ENCODE measurements at places on chromosomes 4 and X.

DNA sequence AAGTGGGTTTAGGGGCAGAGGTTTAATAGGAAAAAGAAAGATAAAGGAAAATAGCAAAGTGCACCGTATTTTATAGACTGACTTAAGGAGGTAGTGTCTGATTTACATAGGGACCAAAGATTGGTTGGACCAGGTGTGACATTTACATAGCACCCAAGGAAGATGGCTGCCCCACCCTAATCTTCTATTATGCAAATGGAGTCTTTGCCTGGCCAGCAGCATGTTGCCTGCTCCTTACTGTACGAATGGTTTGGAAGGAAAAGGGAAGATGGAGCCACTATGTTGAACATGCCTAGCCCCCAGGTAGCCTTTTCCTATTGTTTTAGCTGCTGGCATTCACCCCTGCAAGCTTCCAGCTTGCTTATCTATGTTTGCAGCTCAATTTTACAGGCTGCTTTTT is 146.2 kb upstream of the PDE5A start:
- DNase-seq, result no peak

- DNase-seq, result no peak
Observed at GRCh38 chr4:72424006-72424405, 145.0 kb downstream of the ADAMTS3 start.

GRCh38 chr4:88162626-88163025 is 4.2 kb upstream of the ABCG2 start:
- DNase-seq, result peak; percentile 7

DNA sequence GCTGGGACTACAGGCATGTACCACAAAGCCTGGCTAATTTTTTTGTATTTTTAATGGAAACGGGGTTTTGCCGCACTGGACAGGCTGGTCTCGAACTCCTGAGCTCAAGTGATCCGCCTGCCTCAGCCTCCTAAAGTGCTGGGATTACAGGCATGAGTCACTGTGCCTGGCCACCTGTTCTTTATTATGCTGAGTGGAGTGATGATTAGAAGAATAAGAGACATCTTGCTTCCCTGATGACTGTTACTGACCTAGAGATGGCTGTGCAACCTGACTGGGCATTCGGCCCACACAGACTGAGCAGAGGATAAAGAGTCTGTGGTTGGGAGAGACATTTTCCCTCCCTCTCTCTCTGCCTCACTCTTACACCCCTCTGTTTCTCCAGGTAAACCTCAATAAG is 56.7 kb downstream of the SPINK2 start:
- DNase-seq, result peak; percentile 22

- DNase-seq, result no peak
Observed at GRCh38 chr4:55364691-55365344, 18.8 kb downstream of the SRD5A3 start.

GRCh38 chr4:19650903-19651864 is 600.5 kb upstream of the SLIT2 start:
- no peak for DNase-seq

DNA sequence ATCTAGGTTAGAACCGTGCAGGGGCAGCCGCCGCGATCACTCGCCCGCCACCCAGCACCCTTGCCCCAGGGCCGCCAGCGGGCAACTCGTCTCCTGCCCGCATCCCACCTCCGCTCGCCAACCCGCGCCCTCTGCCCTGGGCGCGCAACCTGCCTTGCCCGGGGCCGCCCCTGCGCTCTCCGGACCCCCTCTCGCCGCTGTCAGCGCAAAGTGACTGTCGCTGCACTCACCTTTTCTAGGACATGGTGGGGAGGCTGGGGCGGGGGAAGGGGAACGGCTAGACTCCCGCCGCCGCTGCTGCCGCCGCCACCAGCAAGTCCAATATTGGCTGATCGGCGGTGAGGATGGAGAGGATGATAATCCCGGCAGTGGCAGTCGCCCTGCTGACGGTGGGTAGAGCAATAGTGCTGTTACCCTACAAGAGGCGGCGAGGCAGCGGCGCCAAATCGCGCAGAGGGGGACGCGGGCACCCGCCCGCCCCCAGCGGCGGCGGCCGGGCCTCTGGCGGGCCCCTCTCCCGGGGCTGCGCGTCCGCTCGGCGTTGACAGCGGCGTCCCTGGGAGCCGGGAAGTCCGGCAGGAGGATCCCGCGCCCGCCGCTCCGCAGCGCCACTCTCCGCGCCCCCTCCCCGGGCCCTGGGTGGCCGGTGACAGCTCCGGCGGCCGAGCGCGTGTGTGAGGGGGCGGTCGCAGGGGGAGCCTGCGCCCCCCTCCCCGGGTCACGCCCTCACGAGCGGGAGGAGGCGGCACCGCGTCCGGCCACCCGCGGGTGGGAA is 2.3 kb upstream of the NR3C2 start:
- DNase-seq, result peak; percentile 39

- DNase-seq, result no peak
Observed at GRCh38 chr4:68738036-68738435, 67.6 kb upstream of the UGT2B15 start.

- peak; percentile 33 for DNase-seq
Observed at GRCh38 chr4:154643493-154643892, 31.0 kb upstream of the FGG start.

DNA sequence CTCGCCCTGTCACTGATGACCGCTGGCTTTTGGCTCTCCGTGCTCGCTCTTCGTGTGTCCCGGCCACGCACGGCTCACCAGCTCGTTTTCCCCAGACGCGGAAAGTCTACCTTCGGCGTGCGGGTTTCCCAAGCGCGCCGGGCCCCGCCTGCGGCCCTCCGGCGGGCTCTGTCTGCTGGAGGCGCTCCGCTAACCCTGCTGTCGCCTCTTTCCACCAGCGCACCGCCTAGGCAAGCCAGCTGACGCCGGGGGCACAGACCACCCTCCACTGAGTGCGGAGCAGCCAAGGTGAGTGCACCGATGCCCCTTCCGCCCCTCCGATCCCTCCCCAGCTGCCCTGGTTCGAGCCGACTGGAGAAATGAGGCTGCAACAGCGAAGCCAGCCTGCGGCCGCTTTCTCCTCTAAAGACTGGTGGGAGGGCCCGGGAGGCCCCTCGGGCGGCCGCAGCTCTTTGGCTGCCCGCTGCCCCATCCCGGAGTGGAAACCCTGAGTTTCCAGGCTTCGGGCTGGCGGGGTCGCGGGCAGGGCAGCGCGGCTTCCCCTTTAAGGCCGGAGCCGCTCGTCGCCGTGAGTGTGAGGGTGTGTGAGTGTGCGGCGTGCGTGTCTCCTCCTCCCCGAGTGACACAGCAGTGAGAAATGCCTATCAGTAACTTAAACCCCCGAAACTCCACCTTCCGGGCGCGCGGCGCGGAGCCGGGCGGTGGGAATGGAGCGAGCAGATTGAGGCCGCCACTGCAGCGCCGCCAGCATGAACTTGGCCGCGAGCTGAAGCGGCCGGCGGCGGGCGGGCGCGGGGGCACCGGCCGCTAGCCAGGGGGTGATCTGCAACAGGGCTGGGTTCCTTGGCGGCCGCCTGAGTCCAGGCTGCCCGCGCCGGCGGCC is at the start of gene MAMLD1:
Gene MAMLD1, plus strand, starts transcription at position 719 of the 883 bp plus-strand sequence. CDS start 82,200 bp downstream, outside the sequence.
- peak; percentile 85 for DNase-seq

DNA sequence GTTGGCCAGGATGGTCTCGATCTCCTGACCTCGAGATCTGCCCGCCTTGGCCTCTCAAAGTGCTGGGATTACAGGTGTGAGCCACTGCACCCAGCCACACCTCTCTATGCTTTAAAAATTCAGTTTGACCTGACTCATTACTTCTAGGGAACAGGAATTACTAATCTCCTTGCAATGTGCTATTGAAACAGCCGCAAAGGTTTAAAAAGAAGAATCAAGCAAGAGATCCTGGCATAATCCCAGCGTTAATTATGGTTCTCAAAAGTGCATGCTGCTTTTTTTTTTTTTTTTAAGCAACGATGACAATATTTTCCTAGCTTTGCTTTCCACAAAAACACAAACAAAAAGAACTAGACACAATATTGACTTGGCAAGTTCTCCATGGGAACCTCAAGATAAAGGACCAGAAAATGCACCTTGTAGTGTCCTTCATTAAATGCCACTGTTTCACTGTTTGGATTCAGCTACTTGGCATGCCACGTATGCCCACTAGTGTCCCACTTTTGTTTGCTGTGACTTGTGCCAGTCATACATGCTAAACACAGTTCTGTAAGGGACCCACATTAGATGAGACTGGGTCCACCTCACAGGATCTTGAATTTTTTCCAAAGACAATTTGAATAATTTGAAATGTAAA is 112.6 kb upstream of the PPARGC1A start:
- peak; percentile 42 for DNase-seq

- DNase-seq, result no peak
Observed at GRCh38 chr4:120773641-120774040, 148.9 kb downstream of the PRDM5 start.

DNA sequence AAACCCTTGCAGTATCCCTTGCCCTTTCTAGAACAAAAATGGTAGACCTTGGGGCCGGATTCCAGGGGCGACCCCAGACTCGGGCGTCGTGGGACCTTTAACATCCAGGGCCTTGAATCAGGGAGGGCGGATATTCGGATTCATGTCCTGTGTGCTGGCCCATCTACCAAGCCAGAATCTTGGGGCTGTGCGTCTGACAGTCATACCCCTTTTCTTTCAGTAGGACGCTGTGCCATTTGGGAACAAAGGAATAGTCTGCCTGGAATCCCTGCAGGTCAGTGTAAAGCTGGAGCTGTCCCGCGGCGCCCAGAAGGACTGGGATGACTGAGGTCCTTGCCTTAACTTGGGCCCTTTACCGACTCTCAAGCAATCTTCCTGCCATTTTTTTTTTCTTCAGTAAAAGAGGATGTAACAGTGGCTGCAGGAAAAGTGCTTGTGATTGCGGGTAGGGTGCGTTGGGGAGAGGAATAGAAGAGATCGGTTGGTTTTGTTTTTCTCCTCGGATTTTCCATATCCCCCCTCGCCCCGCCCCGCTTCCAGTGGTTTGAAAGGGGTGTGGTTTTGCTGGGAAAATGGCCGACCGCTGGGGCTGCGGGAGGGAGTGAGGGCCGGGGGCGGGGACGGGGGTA is 518 bp downstream of the ARMCX1 start:
- DNase-seq, result peak; percentile 61

- DNase-seq, result no peak
Observed at GRCh38 chr4:152455311-152455710, 80.6 kb downstream of the FBXW7 start.

GRCh38 chrX:47610511-47610910 is 9.1 kb downstream of the SYN1 start:
- no peak for DNase-seq

DNA sequence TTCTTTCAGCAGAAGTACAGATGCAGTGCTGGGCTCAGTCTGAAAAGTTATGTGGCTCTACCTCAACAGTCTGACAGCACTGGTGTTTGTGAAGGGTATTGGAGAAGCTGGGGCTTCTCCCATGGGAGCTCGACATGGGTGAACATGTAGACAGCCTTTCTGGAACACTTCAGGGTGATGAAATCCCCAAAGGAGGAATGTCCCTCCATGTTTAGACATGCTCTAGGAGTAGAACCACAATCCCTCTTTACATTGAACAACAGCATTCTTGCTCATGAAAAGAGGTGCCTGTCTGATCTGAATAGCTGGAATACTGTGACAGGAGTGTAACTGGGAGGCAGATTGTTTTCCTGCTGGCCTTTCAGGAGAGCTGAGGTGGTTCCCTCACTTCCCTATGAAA is 53.8 kb upstream of the NAP1L2 start:
- no peak for DNase-seq

DNA sequence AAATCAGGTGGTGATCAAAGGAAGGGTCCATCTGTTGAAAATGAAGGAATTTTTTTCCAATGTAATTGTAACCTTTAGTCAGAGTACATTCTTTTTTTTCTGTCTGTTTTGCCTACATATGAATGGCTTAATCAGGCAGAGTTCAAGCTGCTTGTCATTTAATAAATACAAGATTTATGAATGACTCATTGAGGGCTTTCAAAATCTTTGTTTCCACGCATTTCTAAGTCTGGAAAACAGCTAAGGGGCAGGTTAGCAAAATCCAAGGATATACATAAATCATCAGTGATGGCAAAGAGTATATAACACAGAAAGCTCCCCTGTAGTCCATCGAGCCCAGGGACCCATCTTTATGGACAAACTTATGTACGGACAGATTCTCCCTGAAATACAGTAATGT is 1.8 kb downstream of the CA5B start:
- DNase-seq, result no peak

DNA sequence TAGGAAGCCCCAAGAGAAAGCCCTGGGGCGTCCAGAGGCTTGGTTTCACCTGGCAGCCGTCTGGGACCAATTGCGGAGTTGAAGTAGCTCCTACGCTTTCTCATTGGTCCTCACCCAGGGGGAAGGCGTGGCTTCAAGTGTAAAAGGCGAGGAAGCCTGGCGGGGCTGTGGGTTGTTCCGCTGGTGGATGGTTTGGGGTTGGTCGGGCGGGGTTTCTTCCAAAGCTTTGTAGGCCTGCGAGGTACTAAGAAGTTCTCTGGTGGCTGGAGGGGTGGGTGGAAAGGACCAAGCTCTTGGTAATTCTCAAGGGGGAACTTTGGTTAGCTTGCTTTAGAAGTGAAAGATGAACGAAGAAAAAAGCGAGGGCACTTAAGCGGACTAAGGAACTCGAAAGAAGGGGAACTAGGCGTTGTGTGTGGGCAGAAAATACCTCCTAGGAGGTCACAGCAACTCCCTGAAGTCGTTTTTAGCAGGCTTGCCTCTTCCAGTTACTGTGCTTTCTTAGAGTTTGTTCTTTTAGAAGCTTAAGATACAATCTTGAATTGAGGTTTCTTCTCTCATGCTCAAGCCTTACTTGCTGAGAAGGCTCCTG is 36.6 kb downstream of the CCNG2 start:
- no peak for DNase-seq

- no peak for DNase-seq
Observed at GRCh38 chr4:8319061-8319460, 49.5 kb downstream of the HTRA3 start.

DNA sequence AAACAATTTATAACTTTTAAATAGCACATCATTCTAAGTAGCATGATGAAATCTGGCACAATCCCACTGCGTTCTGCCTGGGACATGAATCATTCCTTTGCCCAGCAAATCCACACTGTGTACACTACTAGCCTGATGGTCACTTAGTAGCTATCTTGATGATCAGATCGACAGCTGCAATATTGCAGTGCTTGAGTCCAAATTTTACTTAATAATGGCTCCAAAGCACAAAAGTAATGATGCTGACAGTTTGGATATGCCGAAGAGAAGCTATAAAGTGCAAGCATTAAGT is 86.6 kb upstream of the NPNT start:
- peak; percentile 56 for DNase-seq

DNA sequence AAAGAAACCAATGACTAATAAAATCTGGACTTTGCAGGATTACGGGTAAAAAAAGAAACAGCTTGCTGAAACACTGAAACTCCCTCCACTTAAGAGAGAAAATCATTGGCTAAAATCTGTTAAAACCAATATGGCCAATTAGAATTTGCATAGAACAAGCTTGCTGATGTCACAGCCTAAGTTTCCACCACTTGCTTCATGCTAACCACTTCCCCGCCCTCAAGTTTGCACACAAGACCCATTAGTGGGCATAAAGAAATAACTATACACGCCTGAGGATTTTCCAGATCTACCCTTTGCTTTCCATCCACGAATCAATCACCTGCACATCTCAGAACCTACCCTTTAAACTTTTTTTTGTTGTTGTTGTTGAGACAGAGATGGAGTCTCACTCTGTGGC is 42.7 kb upstream of the PHEX start:
- DNase-seq, result no peak

Measured in ELR (cell line).